ENCODE measurements at places on chromosomes 5 and 9.

DNA sequence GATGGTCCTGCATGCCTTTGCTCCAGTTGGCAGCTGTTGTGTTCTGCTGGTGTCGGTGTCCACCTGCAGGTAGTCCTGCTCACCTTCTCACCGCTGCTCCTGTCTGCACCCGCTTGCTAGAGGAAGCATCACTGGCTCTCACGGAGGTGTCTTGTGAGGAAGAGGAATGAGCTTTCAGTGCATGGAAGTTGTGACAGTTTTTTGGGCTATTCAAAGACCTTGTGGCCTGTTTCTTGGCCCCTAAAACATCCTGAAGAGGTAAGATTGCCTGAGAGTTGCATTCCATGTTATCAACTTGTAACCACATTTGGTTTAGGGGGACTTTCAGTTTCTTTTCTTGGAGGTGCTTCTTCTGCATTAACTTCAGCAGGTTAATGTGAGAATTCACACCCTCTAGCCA, 85.6 kb downstream of the MACROH2A1 start:
- no peak for DNase-seq

GRCh38 chr5:80884929-80885328, 75.2 kb upstream of the RASGRF2 start:
- no peak for DNase-seq

GRCh38 chr5:108545301-108545700, 163.4 kb upstream of the FBXL17 start:
- no peak for DNase-seq

DNA sequence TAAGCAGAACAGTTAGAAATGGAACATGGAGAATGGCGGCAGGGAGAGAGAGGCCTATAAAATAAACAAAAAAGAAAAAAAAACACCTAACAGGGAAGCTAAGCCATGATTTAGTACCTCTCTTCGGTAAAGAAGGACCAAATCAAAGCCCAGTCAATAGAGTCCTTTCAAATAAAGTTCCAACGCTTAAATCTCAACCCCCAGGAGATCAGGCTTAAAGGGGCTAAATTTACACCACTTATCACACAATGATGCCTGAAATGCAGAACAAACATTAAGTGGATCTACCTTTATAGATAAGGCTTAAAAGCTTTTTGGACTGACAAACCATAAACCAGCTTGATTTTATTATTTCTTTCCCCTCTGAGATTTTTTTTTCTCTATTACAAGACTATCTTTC, 66.3 kb downstream of the PRELID2 start:
- no peak for DNase-seq

DNA sequence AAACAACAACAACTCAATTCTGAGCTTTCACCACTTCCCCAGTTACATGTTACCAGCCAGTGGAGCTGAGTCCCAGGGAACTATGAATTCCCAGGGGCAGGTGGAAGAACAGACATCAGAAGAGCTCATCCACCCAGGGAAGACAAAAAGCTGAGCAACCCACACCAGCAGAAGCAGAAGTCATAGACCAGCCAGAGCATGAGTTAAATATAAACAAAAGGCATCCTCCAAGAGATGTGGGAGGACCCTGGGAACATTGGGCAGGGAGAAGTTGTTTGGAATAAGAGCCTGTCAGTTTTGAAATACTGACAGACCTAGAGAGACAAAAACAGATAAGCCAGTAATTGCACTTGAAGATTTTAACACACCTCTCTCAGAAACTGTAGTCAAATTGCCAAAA, 102.3 kb upstream of the LMX1B start:
- no peak for DNase-seq

- DNase-seq, result no peak
These were observed 71.3 kb upstream of the ARAP3 start for GRCh38 chr5:141753143-141753970.

GRCh38 chr5:62575489-62575888, 3.1 kb upstream of the LRRC70 start:
- no peak for DNase-seq

DNA sequence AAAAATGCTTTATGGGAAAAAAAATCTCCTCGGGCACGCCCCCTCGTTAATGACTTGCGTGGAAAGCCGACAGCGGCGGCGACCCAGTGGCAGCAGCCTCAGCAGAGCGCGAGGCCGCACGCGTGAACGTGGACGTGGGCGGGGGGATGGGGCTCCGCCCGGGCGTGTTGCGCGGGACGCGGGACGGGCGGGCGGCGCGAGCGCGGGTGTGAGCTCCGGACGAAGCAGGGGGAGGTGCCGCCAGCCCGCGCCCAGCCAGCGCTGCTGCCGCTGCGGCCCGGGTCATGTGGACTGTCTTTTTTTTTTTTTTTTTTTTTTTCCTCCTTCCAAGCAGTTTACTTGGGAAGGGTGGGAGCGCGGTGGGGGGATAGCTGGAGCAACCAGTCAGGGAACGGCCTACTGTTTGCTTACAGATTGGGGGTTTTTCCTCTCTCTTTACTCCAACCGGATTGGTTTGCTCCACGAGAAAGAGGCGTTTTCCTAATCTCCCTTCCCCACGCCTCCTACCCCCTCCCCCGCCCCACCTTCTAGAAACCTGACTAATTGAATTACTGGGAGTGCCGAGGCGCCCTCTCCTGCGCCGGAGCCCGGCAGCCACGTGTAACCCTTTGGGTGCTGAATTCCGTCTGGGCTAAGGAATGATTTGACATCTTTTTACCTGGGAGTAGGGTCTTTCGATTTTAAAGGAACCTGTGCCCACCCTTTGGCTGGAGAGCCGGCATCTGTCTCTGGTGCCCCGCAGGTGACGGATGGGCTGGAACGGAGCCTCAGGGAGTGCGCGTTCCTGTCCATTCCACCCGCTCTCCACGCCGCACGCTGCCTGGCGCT, 1.7 kb upstream of the EFNA5 start:
- peak; percentile 12 for DNase-seq

DNA sequence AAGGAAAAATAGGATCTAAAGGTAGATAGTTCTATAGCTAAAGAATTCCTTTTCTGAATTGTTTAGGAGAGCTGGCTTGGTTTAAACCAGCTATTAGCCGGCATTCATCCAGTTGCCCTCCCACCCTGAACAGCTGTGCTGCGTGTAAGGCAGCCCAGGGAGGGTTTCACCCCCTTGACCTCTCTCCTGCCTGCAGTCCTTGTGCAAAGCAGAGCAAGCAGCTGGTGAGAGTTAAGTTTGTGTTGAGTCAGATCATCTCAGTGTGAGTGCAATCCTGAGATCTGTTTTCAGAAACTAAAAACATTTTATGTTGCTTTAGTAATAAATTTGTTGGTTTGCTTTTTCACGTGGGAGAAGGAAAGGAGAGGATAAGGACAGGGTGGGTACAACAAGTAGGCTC, 13.0 kb downstream of the SLC25A25 start:
- no peak for DNase-seq

- DNase-seq, result no peak
These were observed 30.0 kb downstream of the RBM27 start for GRCh38 chr5:146233441-146233840.

- DNase-seq, result no peak
These were observed 62.9 kb downstream of the FGF18 start for GRCh38 chr5:171482434-171482730.

- peak; percentile 67 for DNase-seq
These were observed at the start of gene GNPDA1 for GRCh38 chr5:142012792-142013388. Gene GNPDA1 (minus strand): TSS chr5:142013027. CDS start chr5:142012035, 992 bp downstream.

DNA sequence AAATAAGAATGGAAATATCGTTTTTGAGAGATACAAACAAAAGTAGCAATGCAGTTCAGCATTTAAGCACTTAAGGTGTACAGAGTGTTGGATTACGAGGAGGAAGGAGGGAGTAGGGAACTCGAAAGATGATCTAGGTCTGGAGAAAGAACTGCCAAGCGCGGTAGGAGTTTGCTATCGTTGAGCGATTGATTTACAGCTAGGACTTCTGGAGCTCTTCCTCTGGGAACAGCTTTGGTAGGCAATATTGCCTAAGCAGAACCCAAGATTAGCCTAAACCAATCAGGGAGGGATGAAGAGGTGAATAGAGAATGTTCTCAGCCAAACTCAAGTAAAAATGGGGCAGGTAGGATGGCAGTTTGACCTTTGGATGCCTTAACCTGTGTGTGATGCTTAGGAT, 965 bp downstream of the CLTA start:
- no peak for DNase-seq

GRCh38 chr9:112552229-112553056, 65.8 kb downstream of the KIAA1958 start:
- no peak for DNase-seq

- DNase-seq, result no peak
These were observed 9.7 kb downstream of the RAD1 start for GRCh38 chr5:34905564-34905963.

GRCh38 chr5:149831492-149831891, 101.4 kb downstream of the PPARGC1B start:
- no peak for DNase-seq

DNA sequence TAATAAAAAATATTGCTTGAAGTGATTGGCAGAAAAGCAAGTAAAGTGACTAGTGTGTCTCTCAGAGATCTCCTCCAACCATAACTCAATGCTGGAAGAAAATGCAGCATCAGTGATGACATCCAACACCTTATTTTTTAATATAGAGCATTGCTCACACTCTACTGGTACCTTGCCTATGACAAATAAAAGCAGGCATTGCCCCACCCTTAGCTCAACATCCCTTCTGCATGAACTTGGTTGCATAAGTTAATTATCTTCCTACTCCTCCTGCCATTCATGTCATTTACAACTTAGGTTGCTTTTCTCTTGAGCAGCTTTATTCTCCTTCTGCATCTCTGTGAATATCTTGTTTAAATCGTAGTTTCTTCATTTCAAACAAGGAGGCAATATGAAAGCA, 41.2 kb downstream of the FEM1C start:
- DNase-seq, result no peak

DNA sequence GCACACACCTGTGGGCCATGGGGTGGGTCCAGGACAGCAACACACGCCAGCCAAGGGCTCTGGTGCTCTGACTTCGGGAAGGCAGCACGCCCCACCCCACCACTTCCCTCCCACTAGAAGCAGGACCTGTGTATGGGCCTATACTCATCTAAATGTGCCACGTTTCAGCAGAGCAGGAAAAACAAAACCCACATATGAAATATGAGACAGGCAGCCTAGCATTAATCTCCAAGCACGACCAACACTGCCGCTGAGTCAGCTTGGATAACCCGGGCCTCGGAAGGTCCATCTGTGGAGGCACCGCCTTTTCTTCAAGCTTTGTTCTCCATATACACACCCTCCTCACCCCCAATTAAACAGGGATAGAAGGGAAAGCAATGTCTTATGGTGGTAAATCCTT, 203.1 kb downstream of the ROR2 start:
- no peak for DNase-seq

DNA sequence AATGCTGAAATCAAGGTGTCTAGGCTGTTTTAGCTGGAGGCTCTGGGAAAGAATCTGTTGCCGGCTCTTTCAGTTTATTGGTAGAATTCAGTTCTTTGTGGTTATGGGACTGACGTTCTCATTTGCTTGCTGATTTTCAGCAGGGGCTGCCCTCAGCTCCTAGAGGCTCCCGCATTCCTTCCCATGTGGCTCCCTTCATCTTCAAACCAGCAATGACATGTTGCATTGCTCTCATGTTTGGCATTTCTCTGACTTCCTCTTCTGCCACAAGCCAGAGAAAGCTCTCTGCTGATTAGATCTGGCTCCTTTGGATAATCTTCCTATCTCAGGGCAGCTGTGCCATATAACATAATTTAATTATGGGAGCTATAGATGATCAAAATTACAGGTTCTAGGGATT, 360.3 kb downstream of the LRRC70 start:
- DNase-seq, result no peak

DNA sequence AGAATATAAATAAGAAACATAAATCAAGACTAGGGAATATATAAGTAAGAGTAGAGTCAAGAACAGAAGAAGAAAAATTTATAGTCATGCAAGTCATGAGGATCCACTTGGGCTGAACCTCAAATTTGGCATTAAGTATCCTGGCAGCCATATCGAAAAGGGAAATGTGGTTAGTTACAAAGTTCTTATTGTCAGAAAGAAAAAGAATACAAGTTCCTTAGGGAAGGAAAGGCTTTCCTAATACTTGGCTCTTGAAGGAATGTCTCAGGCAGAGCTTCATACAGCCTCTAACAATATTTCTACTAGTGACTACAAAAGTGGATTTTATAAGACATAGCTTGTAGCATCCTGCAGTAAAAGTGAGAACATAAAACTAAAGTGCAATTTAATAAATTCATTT, 45.4 kb downstream of the TMEM252 start:
- no peak for DNase-seq

DNA sequence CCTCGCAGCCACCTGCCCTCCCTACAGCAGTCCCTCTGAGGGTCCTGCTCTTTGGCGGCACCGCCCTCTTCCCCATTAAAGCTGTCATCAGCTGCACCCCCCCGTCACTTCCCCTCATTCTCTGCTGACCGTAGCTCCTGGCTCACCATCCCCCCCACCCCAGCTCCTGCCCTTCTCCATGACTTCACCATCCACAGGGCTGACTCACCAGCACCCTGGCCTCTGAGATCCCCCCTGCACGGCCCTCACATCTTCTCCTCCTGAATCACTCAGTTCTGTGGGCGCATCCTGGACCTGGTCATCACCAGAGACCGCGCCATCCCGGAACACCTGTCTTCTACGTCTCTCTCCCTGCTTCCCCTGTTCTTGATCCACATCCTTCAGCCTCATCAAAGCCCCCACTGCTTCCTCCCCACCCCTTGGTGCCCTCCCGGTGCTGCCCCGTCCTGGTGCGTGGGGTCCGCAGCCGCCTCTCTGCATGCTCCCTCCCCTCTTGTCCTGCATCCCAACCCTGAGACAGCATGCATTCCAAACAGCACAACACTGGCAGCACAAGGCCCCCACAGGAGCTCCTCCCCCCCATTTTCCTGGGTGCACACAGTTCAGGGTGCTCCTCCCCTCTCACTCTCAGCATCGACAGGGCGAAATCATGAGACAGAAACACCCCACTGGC, 12.9 kb downstream of the FLT4 start:
- no peak for DNase-seq

DNA sequence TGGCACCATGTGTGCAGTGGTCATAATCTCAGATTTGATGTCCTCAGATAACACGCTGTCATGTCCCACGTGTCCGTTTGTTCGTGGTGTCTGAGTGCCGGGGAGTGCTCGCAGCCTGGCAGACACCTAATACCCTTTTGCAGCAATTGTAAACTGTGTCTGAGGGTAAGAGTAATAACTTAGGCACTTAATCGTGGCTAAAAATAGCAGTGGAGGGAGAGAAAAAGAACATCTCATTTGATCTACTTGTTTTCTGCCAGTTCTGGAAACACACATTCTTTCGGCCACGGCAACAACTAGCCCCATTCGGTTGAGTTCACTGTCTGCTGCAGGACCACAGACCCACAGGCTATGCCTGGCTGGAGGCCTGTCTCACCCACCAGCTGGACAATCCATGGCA, 16.5 kb downstream of the ADCY2 start:
- DNase-seq, result no peak

- DNase-seq, result no peak
These were observed 33.9 kb downstream of the VLDLR start for GRCh38 chr9:2655411-2655901.

- no peak for DNase-seq
These were observed 575.8 kb downstream of the TLE1 start for GRCh38 chr9:81113453-81114124.

- DNase-seq, result no peak
These were observed 168.4 kb upstream of the MPDZ start for GRCh38 chr9:13447843-13448422.

- DNase-seq, result no peak
These were observed 3.9 kb upstream of the FBP1 start for GRCh38 chr9:94643176-94643575.
